Mesothelial cell of epicardium (in vitro differentiated cells): ENCODE measurements at places on chromosomes 3 and 15.

DNA sequence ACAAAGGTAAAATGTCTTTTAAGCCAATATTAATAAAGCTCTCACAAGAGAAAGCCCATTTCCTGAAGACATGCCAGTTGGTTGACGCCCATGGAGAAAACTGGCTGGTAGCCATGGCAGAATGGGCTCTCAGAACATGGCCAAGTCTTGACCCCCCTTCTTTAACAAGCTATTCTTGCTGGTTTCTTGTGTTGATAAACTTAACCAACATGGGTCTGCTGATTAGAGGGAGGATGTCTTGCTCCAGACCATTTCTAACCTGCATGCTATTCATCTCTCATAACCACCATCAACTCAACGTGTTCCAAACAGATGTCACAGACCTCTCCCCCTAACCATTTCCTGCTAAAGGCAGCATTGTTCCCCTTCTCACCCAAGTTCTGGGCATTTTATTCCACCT lies 25.7 kb downstream of the NTRK3 start:
- H3K27me3 ChIP-seq, result peaks cover 68% of the 10 kb centered on the region
- no peak overlapping the region for H3K27ac ChIP-seq
- H3K4me3 ChIP-seq, result no peak overlapping the region
- H3K36me3 ChIP-seq, result no peaks in the 10 kb centered on the region
- DNase-seq, result no peak
- no peaks in the 10 kb centered on the region for H3K4me1 ChIP-seq

GRCh38 chr3:147409143-147410115 lies at the start of gene ZIC1:
Gene ZIC1 (plus strand): TSS chr3:147409365. CDS start chr3:147410113, 748 bp downstream.
- H3K27ac ChIP-seq, result no peak within 1 kb of the TSS
- H3K27me3 ChIP-seq, result peaks cover 97% of the 10 kb centered on the region
- H3K36me3 ChIP-seq, result no peaks in the 10 kb centered on the region
- H3K4me1 ChIP-seq, result peaks cover 18% of the 10 kb centered on the region
- H3K4me3 ChIP-seq, result peak within 1 kb of the TSS; percentile 40

DNA sequence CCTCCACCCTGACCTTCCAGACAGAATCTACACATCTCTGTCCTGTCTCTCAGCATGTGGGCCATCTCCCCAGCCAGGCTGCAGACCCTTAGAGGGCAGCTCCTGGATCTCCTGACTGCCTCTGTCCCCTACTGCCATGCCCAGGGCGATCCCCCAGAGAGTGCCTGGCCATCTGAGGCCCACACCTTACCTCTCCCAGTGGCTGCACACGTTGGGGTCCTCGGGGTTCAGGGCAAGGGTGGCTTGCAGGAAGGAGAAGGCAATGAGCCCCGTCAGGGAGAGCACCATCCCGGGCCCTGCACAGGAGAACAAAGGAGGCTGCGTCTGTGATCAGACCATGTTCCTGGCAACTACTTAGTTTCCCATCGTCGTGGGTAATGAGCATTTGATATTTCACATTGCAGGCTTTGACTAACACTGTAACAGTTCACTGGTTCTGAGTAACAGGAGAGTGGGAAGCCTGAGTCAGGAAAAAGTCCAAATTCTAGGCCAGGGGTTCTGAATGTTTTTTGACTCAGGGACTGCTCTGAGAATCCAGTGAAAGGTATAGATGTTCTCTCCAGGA lies 125.4 kb downstream of the MEGF11 start:
- peaks cover 58% of the 10 kb centered on the region for H3K27me3 ChIP-seq
- DNase-seq, result no peak
- H3K27ac ChIP-seq, result no peak overlapping the region
- no peak overlapping the region for H3K4me3 ChIP-seq
- no peaks in the 10 kb centered on the region for H3K36me3 ChIP-seq
- peaks cover 5% of the 10 kb centered on the region for H3K4me1 ChIP-seq

DNA sequence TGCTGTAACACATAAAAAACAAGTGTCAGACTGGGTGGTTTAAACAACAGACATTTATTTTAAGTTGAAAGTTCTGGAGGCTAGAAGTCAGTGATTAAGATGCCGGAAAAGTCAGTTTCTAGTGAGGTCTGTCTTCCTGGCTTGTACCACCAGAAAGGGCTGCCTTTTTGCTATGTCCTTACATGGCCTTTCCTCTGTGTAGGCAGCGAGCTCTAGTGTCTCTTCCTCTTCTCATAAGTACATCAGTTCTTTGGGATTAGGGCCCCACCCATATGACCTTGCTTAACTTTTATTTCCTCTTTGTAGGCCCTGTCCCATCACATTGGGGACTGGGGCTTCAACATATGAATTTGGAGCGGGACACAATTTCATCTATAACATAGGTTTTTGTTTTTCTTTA lies 128.0 kb downstream of the BBX start:
- H3K4me1 ChIP-seq, result peaks cover 2% of the 10 kb centered on the region
- H3K27ac ChIP-seq, result no peak overlapping the region

DNA sequence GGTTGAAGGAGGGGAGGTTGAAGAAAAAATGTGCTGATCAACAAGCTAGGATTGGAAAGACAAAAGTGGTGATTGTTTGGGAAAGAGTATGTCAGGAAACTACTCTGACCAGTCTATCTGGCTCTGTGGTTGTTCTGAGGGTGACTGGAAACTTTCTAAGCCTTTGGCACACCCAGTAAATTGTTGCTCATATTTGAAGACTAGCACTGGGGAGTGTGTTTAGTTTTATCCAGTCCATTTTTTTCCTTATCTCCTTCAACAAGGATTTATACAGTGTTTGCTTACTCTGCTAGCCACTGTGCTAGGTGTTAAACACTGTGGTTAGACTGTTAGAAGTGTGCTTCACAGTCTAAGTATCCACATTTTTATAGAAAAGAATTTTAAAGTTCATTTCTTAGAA lies 28.8 kb downstream of the PPM1L start:
- H3K27ac ChIP-seq, result peak overlapping the region; percentile 18
- H3K36me3 ChIP-seq, result peaks cover 4% of the 10 kb centered on the region
- H3K4me3 ChIP-seq, result no peak overlapping the region
- H3K4me1 ChIP-seq, result peaks cover 6% of the 10 kb centered on the region
- DNase-seq, result no peak
- H3K27me3 ChIP-seq, result no peaks in the 10 kb centered on the region

GRCh38 chr15:67520321-67521028 lies 456 bp upstream of the C15orf61 start:
- H3K36me3 ChIP-seq, result peaks cover 7% of the 10 kb centered on the region
- H3K27ac ChIP-seq, result peak overlapping the region; percentile 85
- DNase-seq, result no peak
- peaks cover 28% of the 10 kb centered on the region for H3K4me1 ChIP-seq
- no peaks in the 10 kb centered on the region for H3K27me3 ChIP-seq

GRCh38 chr15:90465140-90465929 lies 64.4 kb upstream of the CRTC3 start:
- no peak overlapping the region for H3K4me3 ChIP-seq
- no peaks in the 10 kb centered on the region for H3K27me3 ChIP-seq
- peaks cover 3% of the 10 kb centered on the region for H3K4me1 ChIP-seq
- H3K27ac ChIP-seq, result peak overlapping the region; percentile 3

GRCh38 chr15:50415752-50416404 lies 8.3 kb upstream of the USP8 start:
- H3K4me3 ChIP-seq, result no peak overlapping the region
- H3K36me3 ChIP-seq, result no peaks in the 10 kb centered on the region
- peaks cover 5% of the 10 kb centered on the region for H3K27me3 ChIP-seq
- no peaks in the 10 kb centered on the region for H3K4me1 ChIP-seq
- H3K27ac ChIP-seq, result no peak overlapping the region

- no peak overlapping the region for H3K4me3 ChIP-seq
- peaks cover 4% of the 10 kb centered on the region for H3K27me3 ChIP-seq
- DNase-seq, result no peak
- H3K4me1 ChIP-seq, result peaks cover 8% of the 10 kb centered on the region
These were observed 14.6 kb upstream of the IL17RD start for GRCh38 chr3:57179580-57180410.

- H3K27ac ChIP-seq, result no peak overlapping the region
- H3K4me3 ChIP-seq, result no peak overlapping the region
- no peaks in the 10 kb centered on the region for H3K4me1 ChIP-seq
- H3K36me3 ChIP-seq, result peaks cover 32% of the 10 kb centered on the region
These were observed 119.3 kb downstream of the HCN4 start for GRCh38 chr15:73249499-73249898.
